Activated CD4-positive, alpha-beta T cell treated with anti-CD3 and anti-CD28 coated beads, Interleukin-2, amount 50 U/mL, for 48 hours (primary cell): ENCODE measurements at places on chromosomes 16 and 17.
A peak's percentile ranks its signal among the peaks of the same experiment; 100 is the strongest.

DNA sequence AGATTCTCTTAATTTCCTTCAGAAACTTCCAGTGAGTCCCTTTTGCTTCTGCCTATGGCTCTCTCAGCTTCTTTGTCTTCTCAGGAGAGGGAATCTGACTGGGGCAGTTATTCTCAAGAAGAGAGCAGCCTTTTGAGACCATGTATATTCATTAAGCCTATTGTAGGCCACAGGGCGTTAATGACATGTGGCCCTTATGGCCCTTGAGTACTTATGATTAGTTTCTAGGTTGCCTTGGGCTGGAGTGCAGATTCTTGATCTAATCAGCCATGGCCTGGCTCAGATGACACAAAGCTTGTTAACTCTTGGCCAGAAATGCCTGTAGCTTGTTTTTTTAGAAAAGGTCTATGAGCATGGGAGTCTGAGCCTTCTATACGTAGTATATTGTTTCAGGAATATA is 17.4 kb downstream of the MFSD11 start:
- no peak for DNase-seq

DNA sequence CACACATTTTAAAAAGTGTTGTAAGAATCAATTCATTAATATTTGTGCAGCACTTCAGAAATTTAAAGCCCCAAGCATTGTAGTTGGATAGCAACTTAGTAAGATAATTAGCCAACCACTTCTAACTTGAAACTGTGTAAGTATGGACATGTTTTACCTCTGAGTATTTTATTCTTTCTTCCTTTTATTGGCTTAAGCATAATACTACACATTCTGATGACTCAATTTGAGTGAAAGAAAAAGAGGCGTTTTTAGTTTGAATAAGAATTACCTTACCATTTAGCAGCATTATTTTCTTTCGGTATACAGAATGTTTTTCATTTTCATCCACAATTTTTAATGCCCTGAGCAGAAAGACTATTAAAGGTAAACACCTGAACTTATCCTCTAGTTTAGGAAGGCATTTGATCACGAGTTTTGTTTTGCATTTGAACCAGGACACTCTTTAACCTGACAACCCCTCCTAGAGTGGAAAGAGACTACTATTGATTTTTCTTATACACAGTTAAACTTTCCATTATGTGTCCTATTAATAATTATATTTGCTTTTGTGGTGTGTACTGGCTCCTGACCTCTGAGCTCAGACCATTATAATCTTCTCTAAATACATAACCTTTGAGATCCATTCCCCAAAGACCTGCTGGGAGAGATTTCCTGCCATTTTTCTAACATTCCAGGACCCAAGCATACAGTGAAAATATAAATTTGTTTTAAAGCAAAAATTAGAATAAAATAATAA is 9.2 kb downstream of the NACA2 start:
- DNase-seq, result no peak

DNA sequence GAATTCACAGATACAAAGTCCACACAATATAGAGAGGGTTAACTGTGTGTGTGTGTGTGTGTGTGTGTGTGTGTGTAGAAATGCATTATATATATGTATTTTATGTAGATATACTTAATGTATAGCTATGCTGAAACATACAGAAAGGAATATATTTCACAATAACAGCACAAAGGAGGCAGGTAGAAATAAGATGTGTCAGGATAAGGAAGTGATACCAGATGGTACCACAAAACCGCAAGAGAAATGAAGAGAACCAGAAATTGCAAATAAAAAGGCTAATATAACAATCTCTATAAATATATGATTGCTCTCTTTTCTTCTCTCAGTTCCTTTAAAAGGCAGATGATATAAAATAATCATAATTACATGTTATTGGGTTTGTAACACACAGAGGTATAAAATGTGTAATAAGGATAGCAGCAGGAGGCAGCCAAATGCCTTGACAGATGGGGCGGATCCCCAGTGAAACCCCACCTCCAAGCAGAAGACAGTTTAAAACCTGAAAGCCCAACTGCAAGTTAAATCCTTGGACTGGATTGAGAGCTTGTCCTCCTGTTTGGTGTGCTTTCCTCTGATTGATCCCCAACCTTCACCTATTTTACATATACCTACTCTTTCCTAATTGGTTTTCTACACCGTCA is 365.4 kb upstream of the C16orf82 start:
- DNase-seq, result no peak

GRCh38 chr16:12573730-12574383 is 229.8 kb downstream of the CPPED1 start:
- peak; percentile 85 for DNase-seq

DNA sequence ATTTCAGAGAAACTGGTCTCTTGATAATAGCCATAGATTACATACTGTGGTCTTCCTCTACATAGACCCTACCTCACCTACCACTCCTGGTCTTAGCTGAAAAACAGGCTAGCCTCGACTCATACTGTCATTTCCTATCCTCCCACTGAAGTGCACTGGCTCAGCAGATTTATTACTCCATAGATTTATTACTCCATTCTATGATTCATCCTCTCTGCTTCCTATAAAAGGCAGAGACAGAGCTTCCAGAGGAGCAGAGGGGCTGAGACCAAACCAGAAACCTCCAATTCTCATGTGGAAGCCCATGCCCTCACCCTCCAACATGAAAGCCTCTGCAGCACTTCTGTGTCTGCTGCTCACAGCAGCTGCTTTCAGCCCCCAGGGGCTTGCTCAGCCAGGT is at the start of gene CCL7:
CCL7 (plus strand) TSS at position 253 of the 400 bp plus-strand sequence; CDS start at position 323, 70 bp downstream.
- DNase-seq, result no peak

DNA sequence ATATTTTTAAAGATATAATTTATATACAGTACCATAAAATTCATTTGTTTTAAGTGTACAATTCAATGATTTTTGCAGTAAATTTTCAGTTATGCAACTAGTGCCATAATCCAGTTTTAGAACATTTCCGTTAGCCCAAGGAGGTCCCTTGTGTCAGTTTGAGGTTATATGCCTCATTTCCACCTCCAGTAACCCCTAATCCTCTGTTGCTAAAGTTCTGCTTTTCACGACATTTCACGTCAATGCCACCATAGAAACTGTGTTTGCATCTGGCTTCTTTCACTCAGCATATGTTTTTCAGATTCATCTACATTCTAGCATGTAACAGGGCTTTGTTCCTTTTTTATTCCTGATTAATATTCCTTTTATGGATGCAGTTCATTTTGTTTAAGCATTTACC is 42.4 kb upstream of the NUDT7 start:
- no peak for DNase-seq

GRCh38 chr16:65098916-65099315 is 22.9 kb downstream of the CDH11 start:
- DNase-seq, result no peak

DNA sequence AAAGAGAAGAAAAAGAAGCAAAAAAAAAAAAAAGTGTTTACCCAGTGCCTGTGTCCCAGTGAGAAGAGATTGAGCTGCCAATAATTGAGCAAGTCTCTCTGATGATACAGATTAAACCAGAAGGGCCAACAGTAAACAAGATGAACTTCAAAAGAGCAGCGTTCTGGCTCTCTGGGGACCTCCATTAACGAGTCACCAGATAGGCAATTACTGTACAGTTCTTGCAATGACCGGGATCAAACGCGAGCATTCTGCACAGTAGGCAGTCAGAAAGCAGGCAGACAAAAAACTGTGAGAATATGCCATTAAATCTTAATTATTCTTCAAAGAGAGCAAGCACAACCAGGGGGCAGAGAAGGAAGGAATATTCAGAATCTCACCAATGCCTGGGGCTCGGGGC is 626.1 kb downstream of the TMEM114 start:
- DNase-seq, result no peak

DNA sequence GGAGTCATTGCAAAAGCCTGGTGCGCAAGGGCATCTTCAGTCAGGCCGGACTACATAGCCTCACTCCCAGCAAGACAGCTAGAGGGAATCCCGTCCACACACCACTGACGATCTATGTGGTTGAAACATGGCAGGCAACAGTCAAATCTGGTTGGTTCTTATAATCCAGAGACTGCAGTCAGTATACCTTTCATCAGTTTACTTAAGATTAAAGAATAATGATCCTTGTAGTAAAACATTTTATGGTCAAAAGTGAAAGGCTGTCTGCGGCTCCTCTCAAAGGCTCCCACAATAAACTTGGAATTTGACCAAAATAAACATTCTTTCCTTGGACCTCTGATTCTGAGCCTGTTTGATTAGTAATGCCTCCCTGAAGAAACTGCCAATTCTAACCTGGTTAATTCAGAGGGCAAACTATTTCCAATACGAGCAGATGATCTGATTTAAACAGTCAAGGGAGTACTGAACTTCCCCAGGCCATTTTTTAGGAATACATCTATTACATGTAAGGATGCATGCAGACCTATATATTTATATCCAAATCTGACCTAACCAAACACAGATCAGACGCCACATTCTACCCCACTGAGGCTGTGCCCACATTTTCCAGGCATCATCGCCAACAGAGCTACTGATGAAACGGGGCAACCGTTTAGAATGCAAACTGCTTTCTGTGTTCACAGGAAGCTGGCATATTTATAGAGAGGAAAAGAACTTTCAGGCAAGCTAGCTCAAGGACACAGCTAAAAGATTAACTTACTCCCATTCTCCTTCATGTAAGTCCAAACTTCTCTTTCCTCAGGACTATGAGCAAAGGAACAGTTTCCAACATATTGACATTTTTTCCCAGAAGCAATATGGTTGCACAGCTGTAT is 15.3 kb upstream of the TXNDC11 start:
- DNase-seq, result no peak

DNA sequence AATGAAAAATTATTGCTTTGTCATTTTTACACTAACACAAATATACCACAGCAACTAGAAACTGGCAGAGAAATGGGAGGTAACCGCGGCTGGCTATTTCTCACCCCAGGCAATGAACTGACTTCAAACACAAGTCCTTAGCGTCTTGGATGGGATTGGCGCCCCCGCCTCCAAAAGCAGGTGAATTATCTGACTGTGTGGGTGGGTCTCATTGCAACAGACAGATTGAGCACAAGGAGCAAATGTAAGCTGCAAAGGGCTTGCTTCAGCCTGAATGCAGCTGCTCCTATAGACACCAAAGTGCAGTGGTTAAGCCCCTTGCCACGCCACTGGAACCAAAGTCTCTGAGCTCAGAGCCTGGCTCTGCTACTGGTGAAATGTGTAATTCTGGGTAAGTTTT is 225.0 kb downstream of the XYLT1 start:
- no peak for DNase-seq

GRCh38 chr17:34822007-34822739 is 139.1 kb downstream of the CCT6B start:
- no peak for DNase-seq

GRCh38 chr17:76307299-76307965 is 644 bp downstream of the QRICH2 start:
- DNase-seq, result no peak

DNA sequence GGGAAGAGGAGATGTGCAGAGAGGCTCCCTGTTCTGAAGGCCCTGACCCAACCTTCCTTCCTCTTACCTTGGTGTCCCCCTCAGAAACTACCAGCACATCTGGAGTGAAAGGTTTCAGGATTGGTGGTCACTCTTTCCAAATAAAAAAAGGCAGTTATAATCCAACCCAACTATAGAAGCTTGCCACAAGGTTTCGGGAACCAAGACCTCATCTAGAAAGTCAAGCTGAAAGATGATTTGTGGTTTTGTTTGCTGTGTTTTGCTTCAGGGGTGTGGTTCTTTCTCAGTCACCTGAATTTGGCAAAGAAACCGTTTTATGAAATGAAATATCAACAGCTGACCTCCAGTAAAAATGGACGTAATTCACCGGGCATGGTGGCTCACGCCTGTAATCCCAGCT is 19.3 kb downstream of the SHMT1 start:
- DNase-seq, result no peak

DNA sequence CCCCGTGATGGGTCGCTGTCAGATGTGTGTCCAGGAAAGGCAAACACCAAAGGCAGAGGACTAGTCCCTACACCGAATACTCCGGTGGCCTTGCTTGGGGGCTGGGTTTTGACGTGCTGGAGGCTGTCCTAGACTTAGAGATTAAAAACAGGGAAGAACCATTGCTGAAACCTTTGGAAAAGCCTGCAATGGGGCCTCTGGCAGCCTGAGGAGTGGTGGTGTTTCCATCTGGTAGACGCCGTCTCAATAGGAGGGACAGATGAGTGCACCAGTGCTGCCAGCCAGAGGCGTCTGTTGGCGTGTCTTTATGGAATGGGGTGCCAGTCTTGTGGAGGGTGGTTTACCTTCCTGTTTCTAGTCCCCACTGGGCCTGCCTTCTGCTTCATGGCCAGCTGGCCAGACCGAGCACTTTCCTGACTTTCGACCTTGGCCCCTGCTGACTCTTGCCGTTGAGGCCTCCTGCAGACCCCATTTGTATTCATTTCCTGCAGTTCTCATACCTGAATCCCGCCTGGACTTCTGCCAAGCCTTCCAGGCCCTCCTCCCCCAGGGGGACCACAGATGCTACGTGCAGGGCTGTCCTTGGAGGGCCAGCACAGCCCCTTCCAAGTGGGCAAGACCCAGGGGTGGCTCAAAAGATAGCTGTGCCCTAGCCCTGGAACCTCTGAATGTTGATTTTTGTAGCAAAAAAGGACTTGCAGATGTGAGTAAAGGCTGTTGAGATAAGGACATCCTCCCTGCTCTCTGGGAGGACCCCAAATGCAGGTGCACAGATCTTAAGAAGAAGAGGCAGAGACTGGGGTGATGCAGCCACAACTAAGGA is 1.9 kb upstream of the DNASE1 start:
- no peak for DNase-seq

- no peak for DNase-seq
Observed at GRCh38 chr17:19270704-19271611, 33.8 kb downstream of the EPN2 start.

GRCh38 chr17:47686664-47687327 is 7.2 kb upstream of the TBKBP1 start:
- DNase-seq, result no peak

DNA sequence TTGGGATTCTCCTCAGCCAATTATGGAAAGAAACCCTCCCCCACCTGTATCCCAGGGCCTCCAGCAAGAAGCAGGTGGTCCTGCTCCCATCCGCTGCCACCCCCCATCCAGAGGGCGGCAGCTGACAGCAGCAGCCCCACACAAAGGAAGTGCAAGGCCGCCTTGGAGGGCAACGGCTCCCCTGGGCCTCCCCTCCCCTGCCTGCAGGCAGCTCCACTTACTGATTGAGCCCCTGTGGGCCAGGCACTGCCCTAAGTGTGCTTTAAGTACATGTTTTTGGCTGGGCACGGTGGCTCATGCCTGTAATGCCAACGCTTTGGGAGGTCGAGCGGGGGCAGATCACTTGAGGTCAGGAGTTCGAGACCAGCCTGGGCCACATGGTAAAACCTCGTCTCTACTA is 257.6 kb downstream of the PARN start:
- no peak for DNase-seq
